Fibroblast of the aortic adventitia (primary cell): ENCODE measurements at places on chromosomes 4 and X. TPM values are rescaled to one million over a fixed set of nuclear protein-coding genes. Genes with fewer than 3 reads are reported as not detected.

- DNase-seq: no peak
Observed at GRCh38 chr4:156884183-156884582, 87.4 kb downstream of the PDGFC start.

Gene USP17L12
- total RNA-seq: not detected in 2 replicates

Gene AMBN
- total RNA-seq: not detected in 2 replicates

GRCh38 chrX:24463077-24463476 lies 2.0 kb upstream of the PDK3 start:
- no peak for DNase-seq

DNA sequence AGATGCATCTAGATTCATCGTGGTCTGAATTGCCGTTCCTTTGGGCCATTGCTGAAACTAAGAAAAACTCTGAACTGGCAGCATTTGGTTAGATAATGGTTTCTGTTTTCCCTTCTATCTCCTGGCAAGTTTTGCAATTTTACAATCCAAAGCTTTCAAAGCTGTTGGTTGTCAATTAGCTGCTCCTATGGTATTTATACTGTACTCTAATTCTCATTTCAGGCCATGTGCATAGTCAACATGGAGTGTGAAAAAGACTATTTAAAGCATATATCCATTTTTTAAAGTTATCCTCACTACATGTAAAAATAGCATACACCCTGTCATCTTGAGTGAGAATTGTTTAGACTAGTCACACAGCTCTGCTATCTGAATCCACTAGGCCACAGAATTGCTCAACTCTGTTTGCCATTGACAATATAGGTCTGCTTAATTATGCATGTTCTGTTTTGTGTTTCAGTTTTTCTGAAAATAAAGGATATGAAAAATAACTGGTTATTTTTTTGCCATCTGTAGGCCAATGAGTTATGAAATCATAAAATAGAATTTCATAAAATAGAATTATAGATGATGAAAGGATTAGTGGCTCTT lies 27.7 kb upstream of the TEC start:
- DNase-seq: no peak

DNA sequence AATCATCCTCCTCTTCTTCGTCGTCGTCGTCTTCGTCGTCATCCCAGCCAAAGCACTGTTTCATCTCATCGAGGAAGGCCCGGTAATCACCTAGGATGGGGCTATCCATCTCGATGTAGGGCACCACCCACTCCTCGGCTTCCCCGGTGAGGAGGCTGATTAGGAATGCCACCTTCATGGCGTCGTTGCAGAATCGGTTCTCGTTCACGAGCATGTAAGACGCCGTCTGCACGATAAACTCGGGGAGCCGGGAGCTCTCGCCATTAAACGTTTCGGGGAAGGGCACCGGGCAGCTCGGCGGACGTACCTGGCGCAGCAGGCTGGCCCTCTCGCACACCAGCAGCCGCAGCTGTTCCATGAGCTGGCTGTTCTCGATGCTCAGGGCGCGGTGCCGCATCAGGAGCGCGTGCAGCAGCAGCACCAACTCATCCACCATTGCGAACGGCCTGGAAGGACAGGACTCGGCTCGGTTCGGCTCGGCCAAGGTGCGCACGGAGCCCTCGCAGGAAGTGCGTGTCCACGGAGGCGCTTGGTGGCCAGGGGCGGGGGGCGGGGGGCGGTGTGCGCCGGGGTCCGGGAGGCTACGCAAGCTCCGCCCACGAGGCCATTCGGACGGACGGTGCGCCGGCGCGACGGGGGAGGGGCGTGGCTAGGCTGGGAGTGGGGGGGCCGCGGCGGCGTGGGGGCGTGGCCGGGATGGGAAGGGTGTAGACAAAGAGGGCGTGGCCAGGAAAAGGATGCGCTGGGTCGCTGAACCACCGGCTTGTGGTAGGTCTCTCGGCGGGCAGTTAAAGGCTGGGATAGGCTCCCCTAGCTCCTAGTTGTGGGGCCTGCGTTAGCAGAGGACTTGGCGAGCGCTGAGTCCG lies at the start of gene LDOC1:
Gene LDOC1, minus strand, starts transcription at position 544 of the 866 bp plus-strand sequence. Its CDS starts 108 bp downstream, at position 436.
- DNase-seq: peak; percentile 59

DNA sequence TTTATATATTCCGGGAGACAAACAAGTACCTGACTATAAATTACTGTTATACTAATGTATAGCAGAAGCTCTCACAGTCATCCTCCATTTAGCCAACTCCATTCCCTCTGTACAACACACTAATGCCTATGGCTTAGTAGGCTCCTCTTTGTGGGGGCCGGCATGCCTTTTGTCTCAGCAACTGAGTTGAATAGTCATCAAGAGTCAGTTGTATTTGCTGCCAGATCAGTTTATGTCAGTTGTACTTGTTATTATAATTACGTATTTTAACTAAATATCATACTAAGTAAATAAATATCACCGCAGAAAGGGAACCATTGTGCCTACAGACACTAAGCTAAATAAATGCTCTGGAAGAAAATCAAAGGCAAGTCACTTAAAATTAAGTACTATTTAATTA lies 9.9 kb downstream of the PRMT9 start:
- DNase-seq: no peak

GRCh38 chrX:106613277-106613676 lies 1.5 kb downstream of the RADX start:
- no peak for DNase-seq

Gene PRSS12
- 4.7 and 27.1 TPM in 2 replicates for total RNA-seq

DNA sequence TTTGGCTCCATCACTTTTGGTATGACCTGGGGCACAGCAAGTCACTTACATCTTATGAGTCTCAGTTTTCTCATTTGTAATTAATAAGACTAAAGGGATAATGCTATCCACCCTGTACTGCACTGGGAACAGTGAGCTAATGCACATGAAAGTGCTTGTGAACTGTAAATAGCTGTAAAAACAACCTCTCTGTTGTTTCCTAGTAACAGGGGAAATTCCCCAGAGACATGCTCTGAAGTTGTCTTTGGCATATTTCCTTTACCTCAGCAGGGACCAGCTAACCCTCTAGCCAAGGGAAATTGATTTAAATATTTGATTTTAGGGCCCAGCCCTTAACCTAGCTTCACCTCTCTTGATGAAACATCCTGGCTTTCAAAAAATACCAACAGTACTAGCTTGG lies 6.1 kb upstream of the CYSLTR1 start:
- DNase-seq: peak; percentile 33

GRCh38 chr4:128177498-128177897 lies 110.1 kb downstream of the PGRMC2 start:
- peak; percentile 32 for DNase-seq

Gene SLC9A6
- total RNA-seq: 18.6 and 26.3 TPM in 2 replicates

DNA sequence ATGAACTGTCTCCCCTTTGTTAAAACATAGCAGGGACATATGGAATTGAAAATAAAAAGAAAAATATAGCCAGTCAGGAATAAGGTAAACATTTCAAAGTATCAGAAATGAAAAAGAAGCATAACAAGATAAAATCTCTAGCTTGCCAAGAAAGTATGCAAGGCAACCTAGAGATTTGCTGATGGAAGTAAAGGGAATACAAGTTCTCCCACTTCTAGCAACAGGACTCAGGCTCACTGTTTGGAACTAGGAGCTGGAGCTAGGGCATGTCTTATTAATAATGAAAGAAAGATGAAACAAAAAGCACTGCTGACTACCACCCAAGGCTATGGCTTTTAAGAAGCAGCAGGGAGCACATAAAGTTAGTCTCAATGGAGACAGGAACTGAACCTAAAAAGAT lies 18.2 kb downstream of the ANKRD50 start:
- DNase-seq: no peak

DNA sequence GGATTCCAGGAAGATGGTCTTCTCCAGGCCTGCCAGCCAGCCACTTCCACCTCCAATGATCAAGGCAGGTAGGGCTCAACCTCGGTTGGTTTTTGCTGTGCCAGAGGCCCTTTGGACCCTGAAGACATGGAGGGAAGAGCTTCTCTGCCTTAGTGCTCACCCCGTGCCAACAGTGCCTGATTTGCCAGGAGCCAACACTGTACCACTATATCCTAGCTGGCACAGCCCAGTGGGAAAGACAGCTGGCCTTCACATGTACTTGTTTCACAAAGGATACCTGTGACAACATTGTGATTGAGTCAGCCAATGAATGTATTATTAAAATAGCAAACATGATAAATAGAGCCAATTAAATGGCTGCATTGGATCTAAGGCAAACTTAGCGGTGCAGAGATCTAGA lies 51.9 kb upstream of the PRPS1 start:
- DNase-seq: no peak

DNA sequence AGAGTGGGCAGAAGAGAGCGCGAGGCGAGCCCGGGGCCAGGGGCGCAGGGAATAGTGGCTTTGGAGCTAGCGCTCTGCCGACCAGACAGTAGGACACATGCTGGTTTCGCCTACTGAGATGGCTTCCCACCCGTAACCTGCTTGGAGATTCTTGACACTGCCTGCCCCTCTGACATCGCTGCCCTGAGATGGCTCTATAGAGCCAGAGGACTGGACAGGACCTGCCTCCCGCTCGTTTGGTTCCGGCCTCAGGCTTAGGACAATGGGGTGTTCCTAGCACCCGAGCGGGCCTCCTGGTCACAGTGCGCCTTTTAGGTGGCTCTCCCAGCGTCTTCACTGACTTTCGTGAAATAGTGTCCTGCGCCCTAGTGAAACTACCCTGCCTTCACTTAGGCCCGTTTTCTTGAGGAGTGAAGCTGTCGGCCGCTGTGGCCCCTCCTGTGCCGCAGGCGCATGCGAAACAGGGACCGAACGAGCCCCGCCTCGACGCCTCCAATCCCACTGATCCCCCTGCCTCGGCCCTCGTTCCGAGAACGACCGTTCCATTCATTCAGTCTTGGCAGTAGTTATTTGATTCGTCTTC lies 608 bp downstream of the TAF1 start:
- DNase-seq: peak; percentile 22

DNA sequence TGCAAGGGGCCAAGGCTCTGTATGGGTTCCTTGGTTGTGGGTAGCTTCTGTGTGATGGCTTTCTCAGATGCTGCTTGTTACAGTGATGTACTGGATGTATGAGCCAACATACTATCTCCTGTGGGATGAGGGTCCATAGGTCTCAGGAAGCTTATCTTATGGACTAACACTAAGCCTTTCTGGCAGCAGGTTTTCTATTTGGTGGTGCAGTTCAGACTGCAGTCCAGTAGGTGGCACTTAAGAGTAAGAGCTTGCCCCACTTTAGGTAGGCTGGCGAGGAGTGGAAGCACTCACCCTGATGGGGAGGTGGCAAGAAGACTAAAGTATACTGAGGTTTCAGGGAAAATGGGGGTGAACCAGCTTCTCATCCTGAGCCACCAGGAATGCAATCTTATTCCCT lies 306.7 kb upstream of the MAOA start:
- peak; percentile 30 for DNase-seq
